ENCODE measurements at places on chromosomes 1 and 21.

- no peak for DNase-seq
Measured at GRCh38 chr21:43598416-43599120, 60.7 kb downstream of the HSF2BP start.

- no peak for DNase-seq
Measured at GRCh38 chr1:29931477-29932175, 695.3 kb downstream of the PTPRU start.

- DNase-seq = no peak
Measured at GRCh38 chr1:111846842-111847241, 91.1 kb downstream of the DDX20 start.

- peak; percentile 58 for DNase-seq
Measured at GRCh38 chr1:115217150-115218033, 120.7 kb downstream of the NGF start.

DNA sequence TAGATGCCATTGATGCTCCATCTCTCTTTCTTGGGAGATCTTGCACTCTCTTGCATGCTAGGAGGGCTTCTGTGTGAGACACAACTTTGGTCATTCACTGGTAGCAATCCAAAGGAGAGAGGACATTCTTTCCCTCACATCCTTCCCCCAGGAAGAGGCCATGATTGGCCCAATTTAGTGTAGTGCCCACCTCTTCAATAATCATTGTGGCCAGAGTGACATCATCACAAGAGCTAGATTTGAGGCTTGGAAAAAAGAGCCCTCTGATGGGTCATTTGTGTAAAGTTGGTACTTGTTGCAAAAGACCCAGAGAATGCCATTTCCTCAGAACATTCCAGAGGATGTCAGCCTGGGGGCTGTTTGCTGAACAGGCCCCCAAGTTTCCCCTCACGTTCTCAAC is 30.2 kb downstream of the S100A6 start:
- DNase-seq = no peak

- peak; percentile 35 for DNase-seq
Measured at GRCh38 chr1:153364766-153365666, 7.4 kb downstream of the S100A9 start.

- no peak for DNase-seq
Measured at GRCh38 chr1:38875811-38876210, 2.7 kb upstream of the MYCBP start.

GRCh38 chr1:30374400-30375070 is 348.9 kb downstream of the MATN1 start:
- DNase-seq = no peak

DNA sequence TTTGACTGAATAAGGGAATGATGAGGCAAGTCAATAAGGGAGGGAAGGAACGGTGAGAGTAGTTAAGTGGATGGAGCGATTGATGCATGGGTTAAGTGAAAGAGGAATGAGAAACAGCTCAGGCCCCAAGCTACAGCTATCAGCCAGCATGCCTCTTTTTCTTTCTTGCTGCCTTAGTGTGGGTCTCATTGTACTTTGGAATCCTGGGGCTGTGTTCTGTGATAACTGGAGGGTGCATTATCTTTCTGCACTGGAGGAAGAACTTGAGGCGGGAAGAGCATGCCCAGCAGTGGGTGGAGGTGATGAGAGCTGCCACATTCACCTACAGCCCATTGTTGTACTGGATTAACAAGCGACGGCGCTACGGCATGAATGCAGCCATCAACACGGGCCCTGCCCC is 1.0 kb downstream of the TEX38 start:
- no peak for DNase-seq

DNA sequence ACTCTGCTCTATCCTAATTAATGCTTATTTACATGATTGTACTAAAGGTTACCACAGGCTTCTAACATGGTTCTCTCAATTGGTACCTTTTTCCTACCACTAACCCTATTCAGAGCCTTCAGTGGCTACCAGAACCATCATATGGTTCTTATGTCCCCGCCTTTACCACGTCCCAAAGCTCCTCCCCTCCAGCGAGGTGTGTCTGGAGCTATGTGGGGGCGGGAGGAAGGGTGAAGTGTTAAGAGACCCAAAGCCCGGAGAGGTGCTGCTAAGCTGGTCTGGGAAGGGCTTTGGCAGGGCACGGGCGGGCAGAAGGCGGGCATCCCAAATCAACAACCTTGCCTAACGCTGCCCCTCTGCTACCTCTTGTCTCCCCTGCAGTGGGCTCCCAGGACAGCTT is 10.0 kb downstream of the SPATA46 start:
- no peak for DNase-seq

- DNase-seq = peak; percentile 95
Measured at GRCh38 chr1:12617901-12618660, at the start of gene DHRS3. TSS of gene DHRS3 (minus strand) at chr1:12618210. CDS start at chr1:12617348, 862 bp downstream.

GRCh38 chr1:53413175-53414001 is 45.8 kb upstream of the DMRTB1 start:
- DNase-seq = no peak

DNA sequence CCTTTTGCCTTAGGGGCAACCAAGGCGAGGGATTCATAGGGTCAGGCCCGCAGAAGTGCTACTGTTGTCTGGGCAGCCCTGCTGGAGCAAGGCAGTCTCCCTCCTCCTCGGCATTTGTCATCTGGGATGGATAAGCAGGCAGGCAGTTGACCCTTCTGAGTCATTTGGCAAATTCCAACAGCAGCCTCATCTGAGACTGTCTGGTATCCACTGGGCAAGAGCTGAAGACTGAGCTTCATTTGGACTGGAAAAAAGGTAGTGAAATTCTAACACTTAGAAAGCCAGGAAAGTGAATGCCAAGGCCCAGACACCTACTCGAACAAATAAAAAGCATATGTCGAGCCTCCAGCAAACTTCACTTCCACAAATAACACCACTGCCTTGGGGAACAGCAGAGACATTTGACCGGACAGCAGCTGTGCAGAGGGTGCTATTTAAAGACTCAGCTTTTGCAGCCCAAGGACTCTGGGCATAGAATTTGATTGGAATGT is 4.0 kb upstream of the ZBTB40 start:
- DNase-seq = peak; percentile 70

- DNase-seq = no peak
Measured at GRCh38 chr1:69527273-69527672, 40.4 kb upstream of the LRRC7 start.

DNA sequence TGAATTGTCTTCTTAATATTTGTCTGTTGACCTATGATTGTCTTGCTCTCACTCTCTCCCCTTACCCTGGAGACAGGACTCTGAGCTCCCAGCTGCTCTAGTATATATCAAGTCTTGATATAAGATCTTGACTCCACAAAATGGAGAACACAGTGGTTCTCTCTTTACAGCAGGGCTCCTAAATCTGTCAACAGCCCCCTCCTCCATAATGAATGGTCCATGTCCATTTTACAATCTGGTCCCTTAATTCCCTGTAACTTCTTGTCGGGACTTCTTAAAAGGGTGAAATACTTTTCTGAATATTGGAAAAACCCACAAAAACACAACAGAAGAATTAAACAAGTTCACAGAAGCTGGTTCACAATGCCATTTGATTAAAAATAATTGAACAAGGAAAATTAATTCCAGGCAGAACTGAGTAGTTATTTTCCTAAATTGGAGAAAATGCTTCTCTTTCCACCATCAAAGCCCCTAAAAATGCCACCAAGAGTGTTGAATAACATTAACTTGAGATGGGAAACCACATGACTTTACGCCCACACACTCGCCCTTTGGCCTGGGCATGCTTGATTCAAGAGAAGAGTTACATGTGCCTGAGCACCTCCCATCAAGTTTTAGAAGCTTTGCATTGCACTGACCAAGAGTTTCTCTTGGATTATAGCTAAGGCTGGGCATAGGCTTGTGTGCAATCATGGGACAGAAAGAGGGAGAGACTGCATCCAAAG is 109.8 kb downstream of the TOMM20 start:
- peak; percentile 17 for DNase-seq

GRCh38 chr1:225470211-225471108 is 42.6 kb upstream of the LBR start:
- peak; percentile 16 for DNase-seq

- no peak for DNase-seq
Measured at GRCh38 chr21:21818898-21819297, 820.7 kb downstream of the NCAM2 start.

GRCh38 chr1:165497069-165498013 is 46.5 kb upstream of the LRRC52 start:
- DNase-seq = no peak

DNA sequence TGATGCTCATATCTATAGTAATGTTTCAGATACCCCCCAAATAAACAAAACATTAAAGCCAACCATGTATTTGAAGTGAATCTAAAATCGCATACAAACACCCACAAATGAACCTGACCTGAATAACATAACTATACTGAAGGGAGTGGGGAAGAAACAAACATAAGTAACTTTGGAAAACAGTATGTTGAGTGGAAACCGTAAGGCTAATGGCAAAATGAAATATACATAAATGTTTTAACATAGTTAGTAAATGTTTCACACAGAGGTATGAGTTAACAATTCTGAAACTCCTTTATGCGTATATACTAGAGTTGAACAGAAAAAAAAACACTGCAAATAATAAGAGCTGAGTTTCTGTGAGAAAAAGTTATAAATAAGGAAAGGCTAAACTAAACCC is 125.6 kb downstream of the ACBD6 start:
- DNase-seq = no peak

- DNase-seq = no peak
Measured at GRCh38 chr1:161962091-161962887, 61.4 kb downstream of the OLFML2B start.

GRCh38 chr1:167469280-167469965 is 48.9 kb downstream of the CD247 start:
- DNase-seq = no peak

DNA sequence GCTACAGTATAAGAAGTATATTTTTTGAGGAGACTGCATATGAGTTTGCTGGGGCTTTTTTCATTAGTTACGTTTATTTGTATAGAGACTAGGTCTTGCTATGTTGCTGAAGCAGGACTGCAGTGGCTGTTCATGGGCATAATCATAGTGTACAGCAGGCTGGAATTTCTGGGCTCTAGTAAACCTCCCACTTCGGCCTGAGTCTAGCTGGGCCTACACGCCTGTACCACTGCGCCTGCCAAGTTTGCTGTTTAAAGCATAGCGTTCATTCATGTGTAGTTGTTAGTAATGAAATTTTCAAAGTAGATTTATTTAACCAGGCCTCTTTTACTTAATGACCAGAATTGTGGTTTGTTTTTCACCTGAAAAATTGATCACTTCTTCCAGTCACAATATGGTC is 33.8 kb downstream of the HS2ST1 start:
- DNase-seq = no peak

- DNase-seq = no peak
Measured at GRCh38 chr1:41639332-41639936, 155.0 kb upstream of the EDN2 start.

- no peak for DNase-seq
Measured at GRCh38 chr1:83704350-83704749, 294.6 kb downstream of the TTLL7 start.

- DNase-seq = no peak
Measured at GRCh38 chr1:110482662-110483307, 31.8 kb downstream of the PROK1 start.

GRCh38 chr21:32469628-32470027 is 57.1 kb downstream of the EVA1C start:
- DNase-seq = no peak

- DNase-seq = no peak
Measured at GRCh38 chr21:34640858-34641257, 25.9 kb upstream of the RCAN1 start.

DNA sequence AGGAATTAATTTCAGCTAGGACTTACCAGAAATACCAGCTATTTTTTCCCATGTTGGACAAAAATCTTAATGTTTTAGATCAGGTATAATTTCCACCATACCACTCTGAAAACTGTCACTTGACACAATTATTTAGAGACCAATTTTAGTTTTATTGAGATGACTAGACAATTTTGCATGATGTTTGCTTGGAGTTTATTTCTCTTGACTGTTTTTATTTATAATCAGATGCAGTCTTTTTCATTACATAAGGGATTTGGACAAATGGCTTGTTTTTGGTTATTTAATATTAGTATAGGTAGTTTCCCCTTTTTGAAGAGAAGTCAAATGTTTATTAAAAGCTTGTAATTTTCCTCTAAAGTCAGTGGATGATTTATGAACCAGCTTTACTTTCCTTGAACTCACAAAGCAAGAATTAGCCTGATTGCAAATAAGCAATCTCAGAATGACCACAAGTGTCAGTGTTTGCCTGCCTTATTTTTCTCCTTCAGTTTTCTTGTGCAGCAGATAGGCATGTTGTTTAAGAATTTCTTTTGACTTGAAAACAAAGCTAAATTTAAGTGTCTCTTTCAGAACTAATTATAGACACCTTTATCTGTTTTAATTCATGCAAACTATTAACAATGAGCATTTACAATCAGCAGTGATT is 3.8 kb upstream of the B3GALT2 start:
- DNase-seq = no peak

GRCh38 chr21:34812504-34813265 is 143.9 kb downstream of the CLIC6 start:
- no peak for DNase-seq

DNA sequence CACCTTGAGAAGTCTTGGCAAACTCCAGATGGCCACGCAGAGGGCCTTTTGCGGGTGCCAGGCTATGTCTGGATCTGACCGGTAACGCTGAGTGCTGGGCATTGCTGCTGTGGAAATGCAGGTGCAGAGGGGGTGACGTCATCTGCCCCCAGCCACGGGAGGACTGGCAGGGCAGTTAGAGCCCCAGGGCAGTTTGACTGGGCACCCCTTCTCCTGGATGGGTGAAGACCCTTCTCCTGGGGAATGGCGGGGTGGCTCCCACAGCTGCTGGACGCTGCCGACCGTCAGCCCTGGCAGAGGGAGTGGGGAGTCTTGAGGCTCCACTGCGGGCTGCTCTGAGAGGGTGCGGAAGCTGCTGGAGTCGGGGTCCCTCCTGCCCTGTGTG is 12.6 kb upstream of the EDN2 start:
- DNase-seq = no peak

DNA sequence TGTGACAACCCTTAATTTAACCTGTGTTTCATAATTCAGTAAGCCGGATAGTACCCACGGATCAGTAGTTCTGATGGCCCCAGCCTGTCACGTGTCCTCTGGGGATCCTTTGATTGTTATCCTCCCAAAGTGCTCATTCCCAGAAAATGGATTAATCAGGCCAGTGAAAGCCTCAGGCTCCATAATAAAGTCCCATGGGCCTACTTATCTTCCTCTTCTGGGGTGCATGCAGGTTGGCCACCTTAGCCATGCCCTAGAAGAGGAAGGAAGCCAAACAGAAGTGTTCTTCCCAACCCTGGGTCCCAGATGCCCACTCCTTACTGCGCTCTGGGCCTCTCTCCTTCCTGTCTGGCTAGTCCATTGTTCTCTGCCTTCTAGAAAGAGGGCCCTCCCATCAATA is 146.1 kb downstream of the EDEM3 start:
- DNase-seq = no peak

All from tibial artery (tissue), 4 donors.